ENCODE measurements at places on chromosomes 7 and 10. TPM values are rescaled to one million over a fixed set of nuclear protein-coding genes. Genes with fewer than 3 reads are reported as not detected.
A peak's percentile ranks its signal among the peaks of the same experiment; 100 is the strongest.

- no peak within 1 kb of the TSS for H3K4me3 ChIP-seq
- H3K36me3 ChIP-seq, result no peaks in the 10 kb centered on the region
- H3K27me3 ChIP-seq, result no peaks in the 10 kb centered on the region
- H3K27ac ChIP-seq, result no peak within 1 kb of the TSS
- H3K4me1 ChIP-seq, result no peaks in the 10 kb centered on the region
These were observed at the start of gene NPSR1 for GRCh38 chr7:34657632-34658268. Gene NPSR1, plus strand, starts transcription at chr7:34658218. Its CDS starts 195 bp downstream, at chr7:34658413.

The SP4 gene
- 17.5 TPM for total RNA-seq

DNA sequence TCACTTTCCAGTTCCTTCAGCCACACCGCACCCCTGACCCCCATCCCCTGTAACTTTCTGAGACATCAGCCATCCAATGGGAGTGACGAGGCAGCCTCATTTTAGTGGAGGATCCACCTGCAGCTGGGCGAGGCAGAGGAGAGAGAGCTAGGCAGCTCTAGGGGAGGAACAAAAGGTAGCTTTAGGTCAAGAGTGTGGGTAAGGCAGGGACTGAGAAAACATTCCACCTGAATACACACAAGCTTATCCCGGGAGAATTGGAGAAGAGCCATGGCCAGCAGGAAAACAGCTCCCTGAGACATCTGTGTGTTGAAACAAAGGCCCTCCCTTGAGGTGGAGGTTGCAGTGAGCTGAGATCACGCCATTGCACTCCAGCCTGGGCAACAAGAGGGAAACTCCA is 6.7 kb upstream of the KLRG2 start:
- peaks cover 14% of the 10 kb centered on the region for H3K27me3 ChIP-seq
- H3K4me3 ChIP-seq, result no peak overlapping the region
- peaks cover 4% of the 10 kb centered on the region for H3K4me1 ChIP-seq
- no peaks in the 10 kb centered on the region for H3K36me3 ChIP-seq

DNA sequence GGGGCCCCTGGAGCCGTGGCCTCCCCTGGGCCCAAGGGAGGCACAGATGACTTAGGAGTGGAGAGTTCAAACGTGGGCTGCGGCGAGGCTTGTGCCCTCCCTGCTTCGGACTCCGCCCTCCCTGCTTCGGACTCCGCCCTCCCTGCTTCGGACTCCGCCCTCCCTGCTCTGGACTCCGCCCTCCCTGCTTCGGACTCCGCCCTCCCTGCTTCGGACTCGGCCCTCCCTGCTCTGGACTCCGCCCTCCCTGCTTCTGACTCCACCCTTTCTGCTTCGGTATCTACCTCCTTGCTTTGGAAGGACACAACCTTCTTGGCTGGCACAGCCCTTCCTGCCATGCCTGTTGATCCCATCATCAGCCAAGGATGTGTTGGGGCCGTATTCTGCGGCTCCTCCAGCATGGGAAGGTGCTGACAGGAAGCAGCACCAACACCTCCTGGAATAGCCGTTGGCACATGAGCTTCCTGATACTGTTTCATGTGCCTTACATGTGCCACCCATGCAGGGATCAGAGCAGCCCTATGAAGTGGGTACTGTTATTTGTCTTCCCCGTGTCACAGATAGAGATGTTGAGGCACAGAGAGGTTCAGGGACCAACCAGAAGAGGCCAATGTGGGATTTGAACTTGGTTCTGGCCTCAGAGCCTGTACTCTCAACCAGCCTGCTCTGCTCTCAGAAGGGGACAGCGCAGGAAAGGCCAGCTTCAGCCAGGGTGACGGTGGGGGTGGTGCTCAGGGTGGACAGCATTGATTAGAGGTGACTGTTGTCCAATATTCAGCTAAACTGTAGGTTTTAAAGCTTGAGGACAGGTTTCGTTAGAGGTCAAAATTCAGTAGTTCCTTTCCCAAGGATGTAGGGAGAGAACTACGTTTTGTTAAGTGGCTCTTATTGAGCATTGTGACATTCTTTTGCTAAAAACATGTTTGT is 114.5 kb downstream of the NKX6-2 start:
- DNase-seq, result peak; percentile 16
- H3K36me3 ChIP-seq, result peaks cover 2% of the 10 kb centered on the region
- H3K4me3 ChIP-seq, result no peak overlapping the region
- H3K4me1 ChIP-seq, result peaks cover 5% of the 10 kb centered on the region

DNA sequence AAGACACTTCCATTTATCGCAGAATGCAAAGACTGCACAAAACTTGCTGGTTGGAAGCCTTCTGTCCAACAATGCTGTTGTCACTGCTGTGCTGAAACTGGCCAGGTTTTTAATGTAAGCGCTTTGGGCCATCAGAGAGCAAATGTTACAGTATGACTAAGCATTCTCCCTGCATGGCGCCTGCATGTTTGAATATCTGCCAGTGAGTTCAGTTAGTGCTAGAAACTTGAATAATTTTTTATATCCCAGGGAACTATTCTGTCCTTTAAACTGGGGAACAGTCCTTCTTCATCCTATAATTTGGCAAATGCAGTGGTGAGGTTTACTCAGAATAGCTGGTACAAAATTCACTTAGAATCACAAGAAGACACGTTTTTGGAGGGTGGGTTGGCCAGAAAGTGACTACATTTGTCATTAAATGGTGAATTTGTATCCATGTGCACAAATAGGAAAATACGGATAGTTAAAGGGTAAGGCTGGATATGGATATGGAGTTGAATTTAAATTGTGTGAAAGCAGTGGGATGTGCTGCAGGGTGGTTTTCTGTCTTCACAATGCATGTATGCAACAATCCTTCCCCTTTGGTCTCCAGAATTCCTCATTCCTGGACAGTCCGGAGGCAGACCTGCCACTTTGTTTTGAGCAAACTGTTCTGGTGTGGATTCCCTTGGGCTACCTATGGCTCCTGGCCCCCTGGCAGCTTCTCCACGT is 1.7 kb downstream of the ABCC2 start:
- H3K4me3 ChIP-seq, result no peak overlapping the region
- no peak overlapping the region for H3K27ac ChIP-seq
- H3K27me3 ChIP-seq, result no peaks in the 10 kb centered on the region
- peaks cover 2% of the 10 kb centered on the region for H3K36me3 ChIP-seq
- H3K4me1 ChIP-seq, result peaks cover 3% of the 10 kb centered on the region
- DNase-seq, result no peak

GRCh38 chr7:129041142-129042085 is 13.5 kb downstream of the TNPO3 start:
- H3K27ac ChIP-seq, result peak overlapping the region; percentile 21
- DNase-seq, result peak; percentile 35
- peaks cover 62% of the 10 kb centered on the region for H3K4me1 ChIP-seq
- H3K36me3 ChIP-seq, result peaks cover 38% of the 10 kb centered on the region

The GRM3 gene
- total RNA-seq, result not detected

The CCDC172 gene
- not detected for total RNA-seq

DNA sequence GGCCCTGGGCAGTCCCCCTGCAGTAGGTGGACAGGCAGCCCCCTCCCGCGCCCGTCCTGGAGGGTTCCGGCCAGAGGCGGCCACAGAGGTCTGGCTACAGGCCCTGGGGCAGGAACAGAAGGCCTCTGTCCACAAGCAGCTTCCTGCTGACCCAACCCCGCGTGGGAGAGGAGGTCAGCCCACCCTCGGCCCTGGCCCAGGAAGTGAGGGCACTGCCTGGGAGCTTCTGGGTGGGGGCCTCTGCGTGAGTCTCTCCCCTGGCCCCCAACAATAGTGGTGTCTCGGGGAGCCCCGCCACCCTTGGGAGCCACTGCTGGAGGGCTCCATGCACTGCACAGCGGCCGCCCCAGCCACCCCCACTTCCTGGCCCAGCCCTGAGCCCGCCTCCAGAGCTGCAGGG is 4.7 kb downstream of the MICALL2 start:
- H3K27me3 ChIP-seq, result no peaks in the 10 kb centered on the region
- no peak overlapping the region for H3K4me3 ChIP-seq
- no peaks in the 10 kb centered on the region for H3K36me3 ChIP-seq
- no peak for DNase-seq

GRCh38 chr10:30417301-30417700 is 16.7 kb upstream of the MAP3K8 start:
- DNase-seq, result no peak
- no peaks in the 10 kb centered on the region for H3K36me3 ChIP-seq
- H3K4me3 ChIP-seq, result no peak overlapping the region
- peaks cover 30% of the 10 kb centered on the region for H3K4me1 ChIP-seq

GRCh38 chr10:95742485-95742884 is 13.5 kb upstream of the ENTPD1 start:
- H3K36me3 ChIP-seq, result no peaks in the 10 kb centered on the region
- H3K4me1 ChIP-seq, result no peaks in the 10 kb centered on the region

DNA sequence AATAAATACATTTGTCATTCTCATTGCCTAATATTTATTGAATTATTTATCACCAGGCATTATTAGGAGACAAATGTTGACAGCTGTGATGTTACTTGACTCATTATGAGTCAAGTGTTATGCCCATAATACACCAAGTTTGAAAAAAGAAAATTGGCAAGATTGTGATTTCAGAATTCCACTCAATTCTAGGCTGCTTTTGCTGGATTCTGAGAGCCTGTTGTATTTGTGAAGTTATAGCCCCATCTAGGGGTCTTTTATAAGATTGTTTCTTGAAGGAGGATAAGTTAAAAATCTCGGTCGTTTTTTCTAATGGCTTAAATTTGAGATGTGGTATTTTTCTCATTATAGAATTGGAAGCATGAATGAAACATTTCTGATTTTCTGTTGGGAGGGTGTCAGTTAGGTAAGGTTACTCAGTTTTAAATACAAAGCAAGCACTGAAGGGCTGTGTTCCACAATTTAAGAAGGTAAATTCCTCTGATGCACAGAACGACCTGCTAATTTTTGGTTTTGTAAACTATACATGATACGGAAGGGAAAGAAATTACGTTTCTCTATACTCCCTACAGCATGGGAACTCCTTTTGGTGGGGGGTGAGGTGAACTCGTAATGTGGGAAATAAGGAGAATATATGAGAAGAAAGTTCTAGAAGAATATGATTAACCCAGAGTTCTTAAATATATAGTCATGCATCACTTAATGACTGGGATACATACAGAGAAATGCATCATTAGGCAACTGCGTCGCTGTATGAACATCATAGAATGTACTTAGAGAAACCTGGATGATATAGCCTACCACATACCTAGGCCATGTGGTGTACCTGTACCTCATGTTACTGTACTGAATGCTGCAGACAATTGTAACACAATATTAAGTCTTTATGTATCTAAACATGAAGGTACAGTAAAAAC is 2.6 kb downstream of the STK31 start:
- no peak overlapping the region for H3K27ac ChIP-seq
- no peaks in the 10 kb centered on the region for H3K36me3 ChIP-seq
- no peak overlapping the region for H3K4me3 ChIP-seq
- no peak for DNase-seq
- H3K4me1 ChIP-seq, result no peaks in the 10 kb centered on the region
- no peaks in the 10 kb centered on the region for H3K27me3 ChIP-seq

DNA sequence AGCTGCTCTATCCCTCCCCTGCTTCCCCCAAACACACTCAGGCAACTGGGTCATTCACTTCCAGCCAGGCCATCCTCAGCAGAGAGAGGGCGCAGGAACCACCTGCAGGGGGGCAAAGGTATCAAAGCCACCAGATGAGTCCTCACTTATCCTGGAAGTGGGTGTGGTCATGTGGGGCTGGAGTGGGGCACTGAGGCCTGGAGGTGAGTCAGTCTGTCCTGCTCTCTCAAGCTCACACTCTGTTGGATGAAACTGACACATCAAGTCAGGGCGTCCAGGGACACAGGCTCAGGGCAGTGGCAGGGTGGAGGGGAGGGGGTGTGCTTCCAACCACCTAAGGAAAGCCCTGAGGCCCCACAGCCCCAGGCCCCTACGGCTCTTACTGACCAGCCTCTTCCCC is 8.0 kb upstream of the ELFN1 start:
- H3K27ac ChIP-seq, result no peak overlapping the region
- H3K4me1 ChIP-seq, result peaks cover 2% of the 10 kb centered on the region
- no peak overlapping the region for H3K4me3 ChIP-seq

DNA sequence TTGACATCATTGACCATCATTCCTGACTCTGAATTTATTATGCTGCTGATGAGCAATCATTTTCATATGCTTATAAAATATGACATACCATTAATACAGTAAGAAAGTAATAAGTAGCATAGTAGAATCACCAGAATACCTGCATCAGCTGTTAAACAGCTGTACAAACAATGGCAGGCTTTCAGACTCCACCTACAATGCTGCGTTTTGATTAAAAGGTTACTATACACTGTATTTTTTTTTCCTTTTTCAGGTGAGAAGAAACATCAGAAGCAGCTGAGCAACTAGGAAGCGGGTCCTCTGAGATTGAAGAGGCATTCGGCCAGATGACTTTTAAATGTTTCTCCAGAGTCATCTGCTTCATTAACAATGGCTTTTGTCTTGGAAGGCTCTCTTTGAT is 7.1 kb downstream of the ASNS start:
- H3K27me3 ChIP-seq, result no peaks in the 10 kb centered on the region
- H3K4me1 ChIP-seq, result peaks cover 18% of the 10 kb centered on the region
- DNase-seq, result no peak
- peaks cover 71% of the 10 kb centered on the region for H3K36me3 ChIP-seq
- H3K27ac ChIP-seq, result no peak overlapping the region

Measured in activated CD4-positive, alpha-beta T cell treated with anti-CD3 and anti-CD28 coated beads for 36 hours (primary cell).